GM19239 (cell line): ENCODE measurements at places on chromosomes 16 and 17.

DNA sequence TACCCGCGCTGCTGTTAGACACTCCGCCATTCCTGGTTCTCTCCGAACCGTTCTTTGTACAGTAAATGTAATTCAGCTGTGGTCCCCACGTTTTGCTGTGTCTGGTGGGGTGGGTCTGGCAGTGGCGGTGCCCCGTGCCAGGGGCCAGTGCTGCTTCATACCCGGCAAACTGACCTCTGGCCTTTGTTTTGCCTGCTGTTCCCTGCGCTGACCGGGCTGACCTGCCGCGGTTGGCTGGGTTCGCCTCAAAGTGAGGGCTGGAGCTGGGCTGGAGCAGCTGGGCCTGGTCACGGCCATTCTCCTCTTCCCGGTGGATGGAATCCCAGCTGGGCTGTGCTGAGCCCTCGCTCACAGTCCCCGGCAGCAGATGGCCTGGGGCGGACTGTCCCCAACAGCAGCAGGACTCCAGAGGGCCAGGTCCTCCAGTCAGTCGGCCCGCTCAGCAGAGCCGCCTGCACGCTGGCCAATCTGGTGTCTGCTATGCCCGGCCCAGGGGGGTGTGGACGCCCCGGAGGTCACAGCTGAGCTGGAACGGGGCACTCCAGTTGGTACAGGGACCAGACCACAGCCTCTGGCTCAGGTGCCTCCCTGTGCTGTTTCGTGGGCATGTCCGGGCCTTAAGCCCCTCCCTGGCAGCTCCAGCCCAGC is 1.5 kb upstream of the WFIKKN1 start:
- no peak for DNase-seq

- DNase-seq = no peak
These were observed 19.7 kb upstream of the INTS2 start for GRCh38 chr17:61947367-61948078.

- no peak for DNase-seq
These were observed 6.0 kb upstream of the BHLHA9 start for GRCh38 chr17:1264196-1264595.

DNA sequence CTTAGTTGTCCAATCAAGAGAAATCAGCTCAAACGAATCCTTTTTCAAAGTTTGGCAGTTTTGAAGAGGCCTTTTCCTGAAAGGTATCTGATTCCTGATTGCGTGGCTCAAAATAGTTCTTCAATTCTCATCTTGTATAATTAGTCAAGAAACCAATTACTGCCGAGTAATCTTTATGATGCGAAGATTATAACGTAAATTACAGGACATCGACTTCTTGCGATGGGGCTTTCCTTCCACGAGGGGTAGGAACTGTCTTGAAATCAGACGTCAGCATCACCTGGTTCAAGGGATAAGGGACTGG is 644 bp upstream of the ARL2BP start:
- no peak for DNase-seq

DNA sequence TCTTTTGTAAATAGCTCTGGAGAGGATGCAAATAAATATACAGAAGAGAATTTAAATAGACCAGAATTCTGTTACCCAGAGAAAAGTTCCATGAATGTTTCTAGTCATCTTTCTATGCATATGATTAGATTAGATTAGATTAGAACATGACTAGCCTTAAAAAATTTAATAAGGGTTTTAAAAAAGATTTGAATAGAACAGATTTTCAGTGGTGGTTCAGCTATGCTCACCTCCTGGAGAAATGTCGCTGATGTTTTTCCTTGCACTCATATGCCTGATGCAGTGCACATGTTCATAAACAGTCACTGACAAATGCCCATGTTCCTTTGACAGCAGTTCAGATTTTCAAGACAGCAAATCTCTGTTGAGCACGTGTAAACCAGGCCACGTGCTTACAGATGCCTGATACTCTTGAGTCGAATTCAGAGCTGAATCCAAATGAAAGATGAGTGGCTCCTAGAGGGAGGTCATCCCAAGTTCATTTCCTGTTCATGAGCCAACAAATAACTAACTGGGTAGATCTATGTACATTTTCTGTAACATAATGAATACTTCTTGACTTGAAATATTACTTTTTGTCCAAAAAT is 19.9 kb upstream of the RAB11FIP4 start:
- no peak for DNase-seq

DNA sequence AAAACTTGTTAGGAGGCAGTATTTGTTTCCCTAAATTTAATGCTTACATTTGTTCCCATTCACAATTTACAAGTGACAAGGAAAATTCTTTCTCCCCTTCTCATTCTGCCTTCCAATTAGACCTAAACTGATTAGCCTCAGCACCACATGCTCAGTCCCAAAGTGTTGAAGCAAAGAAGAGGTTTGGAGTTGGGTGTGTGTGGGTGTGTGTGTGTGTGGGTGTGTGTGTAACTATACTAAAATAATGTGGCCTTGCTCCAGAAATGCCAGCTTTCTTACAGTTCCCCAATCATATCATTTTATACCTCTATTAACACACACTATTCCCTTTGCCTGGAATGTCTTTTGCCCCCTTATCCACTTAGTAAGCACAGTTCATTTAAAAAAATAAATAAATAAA is 6.9 kb upstream of the UTP6 start:
- no peak for DNase-seq

DNA sequence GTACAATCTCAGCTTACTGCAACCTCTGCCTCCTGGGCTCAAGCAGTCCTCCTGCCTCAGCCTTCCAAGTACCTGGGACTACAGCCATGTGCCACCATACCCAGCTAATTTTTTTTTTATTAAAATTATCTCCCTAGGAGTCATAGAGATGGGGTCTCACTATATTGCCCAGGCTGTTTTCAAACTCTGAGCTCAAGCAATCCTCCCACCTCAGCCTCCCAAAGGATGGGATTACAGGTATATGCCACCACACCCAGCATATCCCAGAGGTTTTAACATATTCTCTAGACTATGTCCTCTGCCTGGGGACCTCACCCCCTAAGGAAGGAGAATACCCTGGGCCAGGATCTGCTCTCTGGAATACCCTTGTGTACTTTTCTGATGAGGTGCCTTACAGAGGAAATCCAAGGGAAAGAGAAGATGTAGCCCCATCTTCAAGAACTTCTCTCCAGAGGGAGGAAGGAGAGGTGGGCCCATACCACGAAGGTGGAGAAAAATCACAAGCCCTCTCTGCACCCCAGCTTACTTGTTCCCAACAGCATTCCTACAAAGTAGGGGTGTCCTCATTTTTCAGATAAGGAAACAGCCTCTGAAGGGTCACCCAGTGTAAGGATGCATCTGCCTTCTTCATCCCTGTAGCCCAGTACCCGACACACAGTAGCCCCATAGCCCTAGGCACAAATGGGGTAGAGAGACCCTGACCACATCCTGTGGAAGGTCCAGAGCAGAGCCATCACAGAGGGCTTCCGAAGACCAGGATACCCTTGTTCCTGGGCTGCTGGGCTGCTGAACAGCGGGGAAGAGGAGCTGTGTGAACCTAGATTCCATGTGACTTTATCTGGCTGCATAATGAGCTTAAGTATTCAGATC is 151.6 kb downstream of the SOCS1 start:
- no peak for DNase-seq

GRCh38 chr16:48596326-48596725 is 13.7 kb downstream of the N4BP1 start:
- no peak for DNase-seq

DNA sequence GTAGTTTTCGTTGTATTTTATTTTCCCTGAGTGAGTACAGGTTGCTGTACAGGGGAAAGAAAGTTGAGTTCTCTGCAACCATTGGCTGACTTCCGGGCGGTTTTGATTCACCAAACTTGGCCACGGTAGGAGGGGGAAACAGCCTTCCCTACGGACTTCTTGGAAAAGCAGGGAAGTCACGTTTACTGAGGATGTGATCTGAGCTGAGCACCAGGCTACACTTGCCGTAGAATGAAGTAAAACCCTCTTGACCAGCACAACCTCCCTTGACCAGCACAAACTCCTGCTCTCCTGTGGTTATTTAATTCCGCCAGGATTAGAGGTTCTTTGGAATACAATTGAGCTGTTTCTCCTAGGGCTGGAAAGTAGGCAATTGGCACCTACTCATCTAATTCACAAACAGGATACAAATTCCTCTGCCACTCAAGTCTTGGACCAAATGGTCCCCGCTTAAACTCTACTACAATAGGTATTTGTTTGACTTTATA is 242.0 kb upstream of the RBFOX1 start:
- no peak for DNase-seq

DNA sequence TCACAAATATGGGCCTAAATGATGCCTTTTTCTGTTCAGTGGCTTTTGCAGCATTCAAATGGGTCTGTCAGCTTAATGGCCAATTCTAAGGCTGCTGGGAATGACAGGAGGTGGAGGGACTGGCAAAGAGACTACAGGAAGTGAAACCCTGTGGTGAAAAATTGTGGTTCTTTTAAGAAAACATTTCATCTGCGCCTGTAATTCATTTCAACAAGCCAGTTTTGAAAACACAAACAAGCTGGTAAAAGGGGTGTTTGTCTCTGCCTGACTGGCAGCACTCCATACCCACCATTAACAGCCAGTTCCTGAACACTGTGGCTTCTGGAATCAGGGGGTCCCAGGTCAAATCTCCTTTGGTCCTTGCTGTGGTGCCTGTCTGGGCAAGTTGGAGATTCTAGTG is 3.6 kb upstream of the KDM8 start:
- DNase-seq = peak; percentile 73

- DNase-seq = peak; percentile 63
These were observed 169.8 kb downstream of the PITPNC1 start for GRCh38 chr17:67546578-67547527.

DNA sequence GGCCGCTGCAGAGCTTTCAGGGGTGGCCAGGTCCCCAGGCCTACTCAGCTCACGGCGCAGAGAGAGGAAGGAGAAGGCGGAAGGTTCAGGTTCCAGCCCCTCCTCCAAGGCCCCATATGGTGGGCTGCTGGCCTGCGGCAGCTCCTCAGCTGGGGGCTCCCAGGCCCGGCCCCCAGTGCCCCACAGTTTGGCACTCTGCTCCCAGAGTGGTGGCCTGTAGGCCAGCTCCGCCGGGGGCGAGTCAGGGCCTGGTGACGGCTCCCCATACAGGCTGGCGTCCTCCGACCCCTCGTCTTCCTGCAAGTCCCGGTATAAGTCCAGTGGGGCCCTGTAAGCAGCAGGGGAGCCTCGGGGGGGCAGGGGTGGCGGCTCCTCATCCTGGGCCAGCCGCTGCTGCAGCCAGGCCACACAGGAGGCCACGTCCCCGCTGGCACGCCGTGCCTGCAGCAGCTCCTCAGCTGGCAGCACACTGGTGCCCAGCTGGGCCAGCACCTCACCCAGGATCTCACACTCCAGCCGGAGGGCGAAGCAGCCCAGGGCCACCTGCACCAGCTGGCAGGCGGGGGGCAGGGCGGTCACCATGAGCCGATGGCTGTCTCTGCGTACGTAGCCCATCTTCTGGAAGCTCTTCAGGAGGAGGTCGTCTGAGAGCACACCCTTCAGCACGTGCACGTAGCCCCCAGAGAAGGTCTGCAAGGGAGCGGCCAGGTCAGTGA is 3.7 kb downstream of the SPATA2L start:
- DNase-seq = no peak

DNA sequence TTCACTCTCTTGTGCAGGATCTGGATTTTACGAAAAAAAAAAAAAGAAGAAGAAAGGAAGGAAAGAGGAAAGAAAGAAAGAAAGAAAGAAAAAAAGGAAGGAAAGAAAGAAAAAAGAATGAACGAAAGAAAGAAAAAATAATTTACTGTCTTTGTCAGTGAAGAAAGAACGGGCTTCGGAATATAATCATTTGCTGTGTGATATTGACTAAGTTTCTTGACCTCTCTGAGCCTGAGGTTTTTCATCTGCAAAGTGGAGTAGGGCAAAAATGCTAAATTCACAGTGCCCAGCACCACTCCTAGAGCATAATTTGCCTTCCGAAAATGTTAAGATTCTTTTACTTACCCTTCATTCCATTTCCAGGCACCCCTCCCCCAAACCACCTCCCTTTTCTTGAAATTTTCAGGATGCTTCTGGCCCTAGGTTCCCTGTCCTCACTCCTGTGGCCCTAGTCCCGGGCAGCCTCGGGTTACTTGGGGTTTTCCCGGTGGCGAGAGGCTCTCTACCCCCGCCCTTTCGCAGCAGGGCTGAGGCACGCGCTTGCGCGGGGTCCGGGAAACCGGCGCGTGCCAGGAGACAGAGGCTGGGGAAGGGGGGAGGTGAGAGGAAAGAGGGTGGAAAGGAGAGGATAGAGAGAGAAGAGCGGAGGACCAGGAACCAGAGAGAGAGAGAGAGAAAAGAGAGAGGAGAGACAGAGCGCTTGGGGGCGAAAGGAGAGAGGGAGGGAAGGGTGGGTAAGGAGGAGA is at the start of gene CNTNAP1:
CNTNAP1 (plus strand) TSS at position 556 of the 746 bp plus-strand sequence. CDS start 299 bp downstream, outside the sequence.
- no peak for DNase-seq

GRCh38 chr16:66003201-66003600 is 363.3 kb upstream of the CDH5 start:
- DNase-seq = no peak

DNA sequence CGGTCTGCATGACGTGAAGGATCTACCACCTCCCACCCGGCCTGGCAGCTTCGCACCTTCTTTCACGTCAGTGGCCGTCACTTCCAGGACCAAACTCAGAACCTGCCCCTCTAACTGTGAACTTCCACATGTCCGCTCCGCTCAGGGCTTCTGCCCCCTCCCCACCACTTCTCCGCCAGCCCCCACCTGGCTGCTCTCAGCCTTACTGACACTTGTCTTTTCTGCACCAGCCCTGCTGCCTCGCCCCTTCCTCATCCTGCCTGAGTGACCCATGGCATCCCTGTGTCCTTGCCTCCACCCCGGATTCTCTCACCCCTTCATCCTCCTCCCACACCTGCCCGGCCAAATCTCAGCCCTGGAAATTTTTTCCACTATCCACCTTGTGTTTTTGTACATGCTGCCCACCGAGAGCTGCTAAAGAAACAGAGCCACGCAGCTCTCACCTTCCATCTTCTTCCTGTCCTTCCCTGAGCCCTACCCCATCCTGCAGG is 14.2 kb downstream of the PIMREG start:
- DNase-seq = no peak

DNA sequence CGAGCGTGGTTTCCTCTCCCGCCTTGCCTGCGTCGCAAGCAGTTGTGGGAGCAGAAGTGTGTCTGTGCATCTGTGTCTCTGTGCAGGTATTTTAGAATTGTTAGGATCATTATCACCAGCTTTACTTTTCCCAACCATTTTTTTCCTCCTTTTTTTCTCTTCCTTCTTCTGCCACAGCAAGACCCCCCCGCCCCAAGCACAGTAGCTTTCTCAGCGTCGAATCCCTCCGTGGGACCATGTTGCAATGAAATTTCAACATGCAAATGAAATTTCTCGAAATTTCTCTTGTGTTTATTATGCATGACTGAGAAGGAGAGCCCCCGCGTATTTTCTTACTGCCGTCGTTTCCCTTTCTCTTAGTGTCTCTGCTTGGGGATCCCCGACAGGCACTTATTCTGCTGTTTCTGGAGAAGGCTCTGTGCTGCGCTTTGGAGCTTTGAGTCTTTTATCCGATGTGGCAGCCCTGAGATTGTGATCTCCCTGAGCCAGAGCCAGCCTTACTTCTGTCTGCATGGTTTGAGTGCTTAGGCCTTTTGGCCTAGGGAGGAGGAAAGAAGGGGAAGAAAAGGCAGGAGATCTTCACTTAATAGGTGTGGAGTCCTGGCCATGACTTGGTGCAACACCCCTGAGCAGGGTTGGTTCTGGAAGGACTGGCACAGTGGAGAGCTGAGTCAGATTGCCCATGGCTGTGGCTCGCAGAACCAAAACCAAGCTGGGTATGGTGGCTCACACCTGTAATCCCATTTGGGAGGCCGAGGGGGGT is 5.0 kb downstream of the ARMC7 start:
- no peak for DNase-seq
